Stimulated activated CD8-positive, alpha-beta memory T cell treated with anti-CD3 and anti-CD28 coated beads, Interleukin-7, amount 100 ng/mL, for 1 hour (primary cell): ENCODE measurements at places on chromosomes 5 and 9.

DNA sequence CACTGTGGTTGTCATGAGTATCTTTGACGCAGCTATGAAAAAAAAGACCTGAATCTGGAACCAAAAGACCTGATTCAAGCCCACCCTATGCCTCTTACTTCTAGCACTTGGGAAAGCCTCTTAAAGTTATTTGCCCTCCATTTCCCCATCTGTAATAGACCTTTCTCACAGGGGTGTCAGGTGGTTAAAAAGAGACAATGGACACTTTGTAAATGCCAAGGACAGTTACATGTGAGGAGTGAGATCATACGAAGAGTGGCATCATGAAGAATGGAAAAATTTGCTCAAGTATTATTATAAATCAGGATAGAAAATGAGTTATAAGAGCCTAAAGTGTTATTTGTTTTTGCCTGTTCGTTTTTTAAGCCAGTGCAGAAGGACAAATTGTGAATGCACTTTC, 46.5 kb downstream of the ACTL7B start:
- DNase-seq: no peak

DNA sequence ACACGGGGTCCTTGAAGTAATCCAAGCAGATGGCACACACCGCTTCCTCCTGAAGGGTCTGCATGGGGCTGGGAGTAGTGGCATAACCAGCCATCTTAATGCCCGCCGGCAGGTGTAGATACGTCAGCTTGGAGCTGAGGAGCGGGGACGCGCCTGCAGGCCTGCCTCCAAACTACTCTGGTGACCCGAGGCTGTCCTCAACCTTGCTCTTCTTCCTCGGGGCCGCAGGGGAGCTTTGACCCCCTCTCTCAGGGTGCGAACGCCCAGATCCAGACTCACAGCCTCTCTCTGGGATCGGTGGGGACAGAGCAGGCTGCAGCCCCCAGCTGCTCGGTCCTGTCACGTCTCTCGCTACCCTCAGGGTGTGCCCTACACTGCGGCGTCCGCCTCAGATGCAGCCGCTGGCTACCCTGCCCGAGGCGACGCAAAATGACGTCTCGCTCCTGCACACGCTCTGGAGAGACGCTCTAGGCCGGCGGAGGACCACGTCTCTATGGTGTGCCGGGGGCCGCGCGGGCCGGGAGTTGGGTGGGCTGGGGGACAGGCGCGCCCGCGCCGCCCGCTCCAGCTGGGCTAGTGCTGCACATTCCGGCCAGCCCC, at the start of gene TRIM52:
Gene TRIM52 (minus strand): TSS at position 424 of the 600 bp plus-strand sequence. CDS start 330 bp downstream, at position 94.
- DNase-seq: peak; percentile 80

DNA sequence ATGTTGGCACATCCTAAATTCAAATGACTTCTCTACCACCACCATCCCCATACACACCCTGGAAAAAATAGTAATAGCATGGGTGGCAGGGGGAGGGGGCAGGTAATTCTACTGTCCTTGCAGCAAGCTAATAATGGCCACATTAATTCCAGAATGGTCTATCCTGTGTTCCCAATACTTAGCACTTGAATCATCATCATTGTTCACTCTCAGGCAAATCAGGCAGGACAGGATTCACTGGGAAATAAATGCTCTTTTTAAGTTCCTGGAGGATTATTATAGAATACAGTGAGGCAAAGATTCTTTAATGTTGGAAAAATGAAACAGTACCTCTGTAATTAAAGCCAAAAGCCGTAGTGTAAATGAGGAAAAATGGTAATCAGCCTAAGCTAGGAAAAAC, 254.5 kb downstream of the ARRDC3 start:
- no peak for DNase-seq

GRCh38 chr5:138752951-138753793, at the start of gene CTNNA1:
TSS of gene CTNNA1 (plus strand) at chr5:138753425. CDS start at chr5:138781925, 28,500 bp downstream.
- DNase-seq: peak; percentile 21

DNA sequence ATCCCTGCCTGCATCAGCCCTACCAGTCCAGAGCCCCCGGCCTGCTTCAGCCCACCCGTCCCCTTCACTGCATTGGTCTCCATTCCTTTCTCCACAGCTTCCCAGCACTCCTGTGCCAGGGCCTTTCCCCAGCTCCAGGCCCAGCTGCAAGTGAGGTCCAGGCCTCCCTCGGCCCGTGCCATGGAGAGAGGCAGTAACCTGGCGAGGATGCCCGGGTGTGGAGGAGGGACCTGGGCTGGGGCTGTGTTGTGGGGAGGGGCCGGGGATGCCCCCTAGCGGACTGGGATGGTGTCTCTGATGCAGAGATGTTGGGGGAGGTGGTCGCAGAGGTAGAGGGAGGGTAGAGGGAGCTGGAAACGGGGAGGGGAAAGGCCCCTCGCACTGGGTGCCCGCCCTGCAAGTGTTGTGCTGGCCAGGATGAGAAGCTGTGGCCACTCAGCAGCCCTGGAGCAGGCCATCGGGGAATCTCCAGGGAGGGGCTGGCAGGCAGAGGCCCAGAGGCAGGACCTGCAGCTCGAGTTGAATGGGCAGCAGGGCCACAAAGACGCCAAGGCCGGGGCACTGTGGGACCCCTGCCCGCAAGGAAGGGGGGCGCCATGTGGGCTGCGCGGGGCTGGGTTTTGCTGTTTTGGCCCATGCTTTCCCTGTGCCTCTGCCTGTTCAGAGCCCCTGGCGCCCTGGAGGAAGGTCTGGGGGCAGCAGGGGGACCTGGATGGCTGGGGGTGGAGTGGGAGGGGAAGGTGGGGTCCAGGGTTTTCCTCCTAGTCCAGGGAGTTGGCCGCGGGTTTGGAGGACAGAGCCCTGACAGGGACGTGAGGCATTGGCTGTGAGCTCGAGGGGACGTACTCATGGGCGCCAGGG, 26.0 kb upstream of the NKD2 start:
- DNase-seq: no peak

DNA sequence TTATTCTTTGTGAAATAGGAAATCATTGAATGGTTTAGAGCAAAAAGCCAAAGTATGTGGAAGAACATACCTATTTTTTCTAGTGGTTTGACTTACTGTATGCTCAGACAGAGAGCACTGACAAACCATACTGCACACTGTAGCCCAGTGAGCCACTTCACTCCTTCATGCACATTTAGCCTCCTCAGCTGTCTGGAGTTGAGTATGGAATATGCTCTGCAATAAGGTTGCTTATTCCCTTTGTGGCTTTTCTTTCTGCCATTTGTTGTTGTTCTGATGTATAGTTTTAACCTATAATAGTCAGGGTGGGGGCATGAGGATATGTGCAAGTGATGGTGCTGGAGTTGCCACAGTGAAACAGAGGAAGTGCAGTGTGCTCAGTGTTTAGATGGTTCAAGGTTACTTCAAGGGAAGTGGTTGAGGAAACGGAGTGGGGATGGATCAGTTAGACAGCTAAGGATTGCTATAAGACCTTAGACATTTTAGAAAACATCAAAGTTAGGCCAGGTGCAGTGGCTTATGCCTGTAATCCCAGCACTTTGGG, 100.7 kb downstream of the CDC42SE2 start:
- no peak for DNase-seq

DNA sequence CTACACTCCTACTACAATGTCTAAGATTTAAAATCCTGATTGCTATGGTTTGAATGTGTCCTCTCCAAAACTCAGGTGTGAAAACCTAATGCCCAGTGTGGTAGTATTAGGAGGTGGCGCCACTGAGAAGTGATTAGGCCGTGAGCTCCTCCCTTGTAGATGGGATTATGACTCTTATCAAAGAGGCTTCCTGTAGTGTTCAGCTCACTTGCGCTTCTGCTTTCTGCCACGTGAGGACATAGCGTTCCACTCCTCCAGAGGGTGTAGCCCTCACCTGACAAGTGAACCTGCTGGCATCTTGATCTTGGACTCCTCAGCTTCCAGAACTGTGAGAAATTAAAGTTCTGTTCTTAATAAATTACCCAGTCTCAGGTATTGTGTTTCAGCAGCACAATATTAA, 33.0 kb upstream of the WHRN start:
- no peak for DNase-seq

- no peak for DNase-seq
Measured at GRCh38 chr9:107316795-107317661, 33.9 kb downstream of the RAD23B start.

DNA sequence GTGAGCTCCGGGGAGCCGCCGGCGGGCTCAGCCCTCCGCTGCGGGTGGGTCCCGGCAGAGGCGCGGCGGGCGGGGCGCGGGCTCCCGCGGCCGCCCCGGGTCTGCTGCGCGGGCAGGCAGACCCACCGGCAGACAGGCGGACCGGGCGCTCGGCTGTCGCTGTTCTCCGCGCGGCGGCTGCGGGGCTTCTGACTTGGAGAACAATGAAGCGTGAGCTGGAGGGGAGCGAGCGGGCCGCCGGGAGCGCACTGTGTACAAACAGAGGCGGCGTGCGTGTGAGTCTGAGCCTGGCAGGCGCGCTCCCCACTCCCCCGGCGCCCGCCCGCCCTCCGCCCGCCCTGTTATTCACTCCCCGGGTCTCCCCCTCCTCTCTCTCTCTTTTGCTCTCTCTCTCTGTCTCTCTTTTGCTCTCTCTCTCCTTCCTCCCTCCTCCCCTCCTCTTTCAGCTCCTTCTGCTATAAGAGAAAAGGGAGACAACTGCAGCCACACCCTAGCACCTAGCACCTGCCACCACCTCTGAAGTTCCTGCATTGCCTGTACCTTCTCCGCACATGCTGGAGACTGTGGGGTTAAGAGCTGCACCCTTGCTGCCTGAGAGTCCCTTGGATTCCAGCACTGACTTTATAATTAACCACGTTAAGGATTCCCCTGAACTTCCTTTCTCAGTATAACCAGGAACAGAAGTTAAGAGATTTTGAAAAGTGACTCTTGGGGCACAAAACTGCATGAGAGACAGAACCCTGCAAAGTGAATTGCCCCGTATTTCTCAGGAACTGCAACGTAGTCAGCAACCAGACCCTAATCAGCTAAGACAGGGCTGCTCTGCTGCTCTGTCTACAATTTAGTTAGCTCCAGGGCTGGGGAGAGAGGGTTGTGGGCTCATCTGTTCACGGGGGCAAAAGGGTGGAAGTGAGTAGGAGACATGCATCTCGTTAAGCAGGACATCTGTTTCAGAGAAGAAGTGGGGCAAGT, at the start of gene EDIL3:
Gene EDIL3 (minus strand): TSS at position 277 of the 972 bp plus-strand sequence. CDS start 506 bp downstream, outside the sequence.
- no peak for DNase-seq

GRCh38 chr9:115891929-115892328, 261.7 kb upstream of the PAPPA start:
- DNase-seq: no peak

GRCh38 chr5:173720286-173720952, 104.0 kb upstream of the BOD1 start:
- DNase-seq: no peak

- DNase-seq: no peak
Measured at GRCh38 chr5:175658299-175659145, 651 bp downstream of the HRH2 start.

DNA sequence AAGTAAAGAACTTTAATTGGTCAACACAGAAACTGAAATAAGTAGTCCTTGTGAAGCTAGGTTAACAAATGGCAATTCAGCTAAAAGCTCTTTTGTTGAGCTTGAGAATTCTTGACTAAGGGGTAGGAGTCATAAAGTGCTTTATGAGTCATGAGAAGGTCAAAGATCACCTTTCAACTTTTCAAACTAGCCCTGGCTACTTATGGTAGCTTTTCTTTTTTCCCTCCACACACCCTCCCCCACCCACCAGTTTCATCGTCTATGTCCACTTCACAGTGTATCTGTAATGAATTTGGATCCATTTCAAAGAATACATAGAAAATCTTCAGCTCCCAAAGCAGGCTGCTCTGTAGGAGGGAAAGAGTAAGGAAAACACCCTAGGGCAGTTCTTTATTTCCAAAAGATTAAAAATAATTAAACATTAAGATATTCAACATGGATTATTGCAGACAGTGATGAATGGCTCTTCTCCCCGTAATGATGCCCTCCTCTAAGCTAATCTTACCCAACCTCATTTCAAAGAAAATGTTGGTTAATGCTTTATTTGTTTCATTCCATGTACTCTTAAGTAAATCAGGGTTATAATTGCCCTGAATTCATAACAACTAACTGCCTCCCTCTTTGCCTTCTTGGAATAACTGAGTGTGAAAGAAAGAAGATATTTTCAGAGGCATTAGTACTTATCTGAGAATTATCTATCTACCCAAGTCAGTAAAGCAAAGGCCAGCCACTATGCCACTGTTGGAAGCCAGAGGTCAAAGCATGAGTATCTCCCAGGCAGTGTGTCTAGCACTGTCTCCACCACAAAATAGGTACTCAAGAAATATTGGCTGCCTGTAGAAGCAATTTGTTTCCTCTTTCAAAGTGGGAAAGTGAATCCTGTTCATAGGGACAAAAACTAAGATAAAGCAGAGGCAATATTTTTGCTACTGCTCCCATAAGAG, 290.6 kb downstream of the PIK3R1 start:
- no peak for DNase-seq

GRCh38 chr5:41087461-41087860, 16.3 kb upstream of the MROH2B start:
- DNase-seq: no peak

- DNase-seq: no peak
Measured at GRCh38 chr5:171496456-171496855, 77.0 kb downstream of the FGF18 start.

DNA sequence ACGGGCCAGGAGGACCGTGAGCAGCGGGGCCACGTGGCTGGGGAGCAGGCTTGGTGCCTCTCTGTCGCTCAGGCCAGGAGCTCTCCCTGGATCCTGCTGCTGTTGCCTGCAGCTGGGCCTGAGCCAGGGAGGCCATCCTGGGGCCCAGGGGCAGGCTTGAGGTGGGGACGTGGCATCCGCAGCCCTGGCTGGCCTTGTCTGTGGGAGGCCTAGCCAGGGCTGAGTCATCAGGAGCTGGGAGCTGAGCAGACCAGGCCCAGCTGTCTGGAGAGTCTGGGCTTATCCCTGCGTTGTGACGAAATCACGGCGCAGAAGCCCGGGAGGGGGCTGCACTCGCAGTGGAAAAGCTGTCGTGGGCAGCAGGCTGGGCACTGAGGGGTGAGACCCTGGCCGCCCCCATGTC, 138.8 kb upstream of the COL5A1 start:
- DNase-seq: no peak

- no peak for DNase-seq
Measured at GRCh38 chr9:34686732-34687131, 4.3 kb downstream of the CCL19 start.

- DNase-seq: no peak
Measured at GRCh38 chr5:108720391-108720790, 27.3 kb upstream of the FER start.

- no peak for DNase-seq
Measured at GRCh38 chr5:31048282-31049270, 144.9 kb upstream of the CDH6 start.

- DNase-seq: no peak
Measured at GRCh38 chr9:26813247-26813646, 79.4 kb downstream of the CAAP1 start.

DNA sequence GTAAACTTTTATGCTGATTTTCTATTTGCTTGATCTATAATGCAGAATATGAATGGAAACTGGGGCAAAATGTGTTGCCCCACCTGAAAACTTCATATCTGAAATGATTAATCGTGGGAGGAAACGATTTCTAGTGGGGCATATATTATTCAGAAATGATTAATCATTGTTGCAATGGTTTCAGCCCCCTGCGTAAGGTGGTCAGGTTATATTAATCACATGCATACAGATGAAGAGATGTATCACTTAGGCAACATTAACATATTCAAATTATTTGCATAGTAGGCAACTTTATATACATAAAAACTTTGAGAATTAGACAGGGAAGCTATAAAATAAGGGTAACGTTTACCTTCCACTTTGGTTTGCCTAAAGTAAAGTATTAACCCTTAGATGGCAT, 49.8 kb downstream of the LSM11 start:
- no peak for DNase-seq

GRCh38 chr5:154101184-154101583, 62.4 kb downstream of the MFAP3 start:
- no peak for DNase-seq
